ENCODE measurements at places on chromosomes 2 and 18.
A peak's percentile ranks its signal among the peaks of the same experiment; 100 is the strongest.

DNA sequence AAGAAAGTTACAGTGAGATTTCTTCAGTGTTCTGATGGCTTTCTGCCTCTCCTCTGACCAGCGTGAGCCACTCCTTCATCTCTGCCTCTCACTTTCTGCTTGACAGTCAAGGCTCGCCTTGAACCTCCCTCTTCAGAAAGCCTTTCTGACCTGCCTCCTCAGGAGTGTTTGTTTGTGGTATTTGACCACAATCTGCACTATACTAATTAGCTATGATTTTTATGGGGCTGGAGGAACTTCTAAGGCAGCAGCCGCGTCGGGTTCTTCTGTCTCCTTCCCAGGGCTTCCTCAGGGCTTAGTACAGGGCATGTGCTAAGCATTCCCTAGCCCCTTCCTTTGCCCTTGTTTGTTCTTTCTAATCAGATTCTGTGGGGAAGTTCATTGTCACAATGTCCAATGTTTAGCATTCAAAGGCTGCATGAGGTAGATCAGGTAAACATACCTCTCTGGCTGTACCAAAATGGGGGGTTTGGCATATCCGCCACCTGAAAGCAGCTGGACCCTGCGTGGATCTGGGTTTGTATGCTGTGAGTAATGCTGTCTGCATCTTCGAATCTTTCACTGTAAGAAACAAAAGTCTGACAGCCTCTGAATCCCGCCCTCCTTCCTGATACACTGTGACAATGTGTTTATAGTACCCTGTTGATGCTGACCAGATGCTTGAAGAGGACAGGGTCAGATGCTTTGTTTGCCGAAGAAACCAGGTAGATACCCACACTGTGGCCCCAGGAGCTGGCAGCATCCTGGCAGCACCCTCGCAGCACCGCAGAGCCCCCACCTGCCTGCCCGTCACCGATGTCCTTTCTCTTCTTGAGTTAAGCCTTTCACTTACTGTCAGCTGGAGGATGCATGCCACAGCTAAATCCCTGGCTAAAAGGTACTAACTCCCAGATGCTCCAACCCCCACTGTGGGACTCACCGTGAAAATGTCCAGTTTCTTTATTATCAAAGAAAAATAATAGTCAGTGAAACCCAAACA is 260.8 kb upstream of the HDAC4 start:
- DNase-seq = no peak

DNA sequence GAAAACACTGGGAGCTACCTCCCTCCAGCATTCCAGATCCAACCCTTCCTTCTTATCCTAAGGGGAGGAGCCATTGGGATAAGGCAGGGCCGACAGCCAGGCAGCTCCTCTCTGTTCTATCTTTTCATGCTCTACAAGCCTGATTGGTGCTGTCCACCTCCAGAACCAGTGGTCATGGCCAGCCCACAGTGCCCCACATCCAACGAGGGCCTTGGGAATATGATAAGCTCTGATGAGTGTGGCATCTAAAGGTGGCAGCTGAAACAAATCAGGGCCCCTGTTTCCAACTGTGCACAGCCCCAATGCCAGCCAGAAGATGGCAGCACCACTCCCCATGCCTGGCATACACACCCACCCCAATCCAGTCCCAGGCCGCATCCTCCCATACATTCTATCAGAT is 329.3 kb downstream of the C1D start:
- DNase-seq = no peak

GRCh38 chr2:29601872-29602271 is 319.5 kb downstream of the ALK start:
- DNase-seq = no peak

- DNase-seq = no peak
These were observed 74.9 kb downstream of the MTCL1 start for GRCh38 chr18:8780227-8780626.

GRCh38 chr18:60322591-60322990 is 50.0 kb downstream of the MC4R start:
- DNase-seq = no peak

DNA sequence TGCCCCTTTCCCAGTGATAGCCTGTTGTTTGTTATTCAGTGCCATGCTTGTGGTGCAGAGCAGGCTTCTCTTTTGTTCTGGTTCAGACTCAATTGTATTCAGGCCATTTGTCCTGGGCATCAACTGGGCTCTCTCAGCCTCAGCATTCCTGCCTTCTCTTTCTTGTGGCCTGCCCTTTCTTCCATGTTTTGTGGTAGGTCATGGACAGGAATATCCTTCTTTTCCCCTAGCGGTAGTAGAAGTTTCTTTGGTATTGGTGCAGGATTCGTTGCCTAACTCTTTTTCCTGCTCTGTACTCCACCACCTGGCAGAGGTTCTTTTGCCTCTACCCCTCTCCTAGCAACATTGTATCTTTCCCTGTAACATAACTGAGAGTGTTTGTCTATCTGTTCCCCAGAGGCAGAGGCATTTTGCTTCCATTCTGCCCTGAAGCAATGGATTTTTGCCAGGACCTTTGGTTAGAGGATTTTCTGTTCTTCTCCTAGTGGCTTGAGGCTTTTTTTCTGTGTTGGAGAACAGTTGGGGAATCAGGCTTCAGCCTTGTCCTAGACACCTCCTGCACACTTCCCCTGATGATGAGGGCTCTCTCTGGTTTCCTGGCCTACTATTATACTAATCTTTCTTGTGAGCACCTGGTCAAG is 68.5 kb downstream of the NCOA1 start:
- no peak for DNase-seq

GRCh38 chr18:76459687-76460350 is 35.2 kb downstream of the ZNF516 start:
- no peak for DNase-seq

- DNase-seq = no peak
These were observed 15.5 kb downstream of the REG3G start for GRCh38 chr2:79041032-79041448.

- DNase-seq = no peak
These were observed 1110.6 kb upstream of the ACVR2A start for GRCh38 chr2:146734042-146734820.

DNA sequence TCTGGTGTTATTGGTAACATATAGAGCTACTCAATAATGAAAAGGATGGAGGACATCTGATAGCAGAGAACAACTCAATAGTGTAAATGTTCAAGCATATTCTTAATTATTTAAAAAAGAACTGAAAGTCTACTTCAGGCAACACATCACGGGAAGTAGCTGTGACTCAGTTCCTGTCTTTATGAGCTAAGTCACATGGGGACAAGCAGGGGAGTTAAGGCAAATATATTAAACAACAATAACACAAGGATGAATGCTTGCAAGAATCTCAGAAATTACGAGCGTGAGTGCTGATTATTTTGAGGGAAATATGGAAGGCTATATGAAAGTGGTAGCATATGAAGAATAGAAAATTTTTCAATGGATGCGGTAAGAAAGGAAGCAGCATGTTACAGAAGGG is 4.0 kb upstream of the HNMT start:
- no peak for DNase-seq

- no peak for DNase-seq
These were observed 494.9 kb downstream of the NYAP2 start for GRCh38 chr2:225894236-225894980.

- no peak for DNase-seq
These were observed 765 bp upstream of the DIPK1C start for GRCh38 chr18:74457725-74458421.

DNA sequence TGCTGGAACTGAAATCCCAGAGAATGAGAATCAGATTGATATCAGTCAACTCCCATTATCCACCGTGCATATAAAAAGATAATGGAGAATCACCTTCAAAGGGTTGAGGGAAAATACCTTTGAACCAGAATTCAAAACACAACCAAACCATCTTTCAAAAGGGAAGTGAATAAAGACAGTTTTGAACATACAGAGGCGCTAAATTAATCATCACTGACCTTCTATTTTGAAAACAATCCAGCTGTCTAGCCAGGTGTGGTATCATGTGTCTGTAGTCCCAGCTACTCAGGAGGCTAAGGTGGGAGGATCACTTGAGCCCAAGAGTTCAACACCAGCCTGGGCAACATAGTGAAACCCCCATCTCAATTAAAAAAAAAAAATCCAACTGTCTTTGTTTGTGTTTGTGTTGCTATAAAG is 63.6 kb downstream of the TRABD2A start:
- no peak for DNase-seq

- DNase-seq = no peak
These were observed 533.6 kb upstream of the FSHR start for GRCh38 chr2:49687918-49688317.

GRCh38 chr2:109256921-109257320 is 127.9 kb downstream of the SH3RF3 start:
- no peak for DNase-seq

- DNase-seq = no peak
These were observed 11.4 kb downstream of the EIF2AK3 start for GRCh38 chr2:88615822-88616221.

DNA sequence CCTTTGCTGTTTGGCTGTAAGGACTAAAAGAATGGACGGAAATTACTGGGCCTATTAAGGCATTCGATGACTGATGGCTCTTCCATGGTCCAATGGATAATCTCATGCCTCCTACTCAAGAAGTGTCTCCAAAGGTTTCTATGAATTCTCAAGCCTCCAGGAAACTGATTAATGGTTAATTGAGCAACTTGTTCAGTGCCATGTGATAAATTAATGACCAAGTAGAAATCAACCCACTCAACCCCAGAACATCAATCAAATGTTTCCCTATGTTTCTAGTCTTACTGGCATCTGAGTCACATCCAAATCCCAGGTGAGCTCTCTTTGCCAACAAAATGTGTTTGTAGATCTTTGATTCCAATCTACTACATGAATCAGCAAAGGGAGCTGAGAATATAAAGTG is 103.6 kb downstream of the NXPH2 start:
- no peak for DNase-seq

DNA sequence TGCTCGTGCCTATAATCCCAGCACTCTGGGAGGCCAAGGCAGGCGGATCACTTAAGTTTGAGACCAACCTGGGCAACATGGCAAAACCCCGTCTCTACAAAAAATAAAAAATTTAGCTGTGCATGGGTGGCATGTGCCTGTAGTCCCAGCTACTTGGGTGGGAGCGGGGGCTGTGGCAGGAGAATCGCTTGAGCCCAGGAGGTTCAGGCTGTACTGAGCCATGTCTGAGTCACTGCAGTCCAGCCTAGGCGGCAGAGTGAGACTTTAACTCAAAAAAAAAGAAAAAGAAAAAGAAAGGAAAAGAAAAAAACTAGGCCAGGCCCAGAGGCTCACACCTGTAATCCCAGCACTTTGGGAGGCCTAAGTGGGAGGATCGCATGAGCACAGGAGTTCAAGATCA is 30.8 kb downstream of the TWSG1 start:
- DNase-seq = no peak

GRCh38 chr2:144372410-144373080 is 147.4 kb downstream of the ZEB2 start:
- no peak for DNase-seq

- no peak for DNase-seq
These were observed 651 bp upstream of the TXNL1 start for GRCh38 chr18:56639104-56639381.

DNA sequence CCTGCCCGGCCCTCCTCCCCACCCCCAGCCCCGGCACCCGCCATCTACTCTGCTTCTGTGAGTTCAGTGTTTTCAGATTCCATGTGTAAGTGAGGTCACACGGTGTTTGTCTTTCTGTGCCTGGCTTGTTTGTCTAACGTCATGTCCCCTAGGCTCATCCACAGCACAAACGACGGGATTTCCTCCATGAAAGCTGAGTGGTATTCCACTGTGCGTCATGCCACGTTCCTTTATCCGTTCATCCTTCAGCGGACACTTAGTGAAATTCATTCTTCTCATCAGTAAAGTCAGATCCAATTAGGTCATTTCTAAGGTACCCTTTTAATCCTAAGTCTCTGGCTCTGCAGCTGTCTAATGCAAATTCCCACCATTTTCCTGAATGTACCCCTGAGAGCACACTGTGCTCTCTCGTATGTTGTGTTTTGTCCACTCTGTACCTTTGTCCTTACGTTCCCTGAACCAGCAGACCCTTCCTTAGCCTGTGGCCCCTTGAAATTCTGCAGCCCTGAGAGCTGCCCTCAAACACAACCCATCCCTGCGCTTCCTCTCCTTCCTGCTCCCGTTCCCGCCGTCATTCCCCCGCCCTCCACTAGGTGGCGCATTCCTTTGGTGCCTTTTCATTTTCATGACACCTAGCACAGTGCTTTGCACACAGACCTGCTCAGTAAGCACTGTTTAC is 44.1 kb downstream of the TRAPPC12 start:
- peak; percentile 34 for DNase-seq

- no peak for DNase-seq
These were observed 151.7 kb downstream of the ANKRD44 start for GRCh38 chr2:197158591-197159550.

DNA sequence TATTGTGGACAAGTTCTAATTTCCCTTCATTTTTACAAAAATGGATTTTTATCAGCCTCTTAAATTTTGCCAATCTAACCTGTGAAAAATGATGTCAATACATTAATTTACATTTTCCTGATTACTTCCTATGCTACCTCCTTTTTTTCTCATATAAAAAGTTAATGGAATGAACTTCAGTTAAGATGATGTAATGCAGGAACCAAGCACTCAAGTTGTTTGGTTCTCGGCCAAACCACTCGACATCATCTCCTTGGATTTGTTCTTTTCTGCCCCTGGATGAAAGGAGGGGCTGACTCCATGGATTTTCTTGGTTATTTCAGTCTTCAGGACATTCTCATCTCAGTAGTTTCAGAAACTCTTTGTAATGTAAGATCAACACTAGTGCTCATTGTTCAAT is 253.1 kb upstream of the NXPH2 start:
- DNase-seq = no peak

- DNase-seq = no peak
These were observed 233.3 kb downstream of the FHOD3 start for GRCh38 chr18:36530676-36531405.

DNA sequence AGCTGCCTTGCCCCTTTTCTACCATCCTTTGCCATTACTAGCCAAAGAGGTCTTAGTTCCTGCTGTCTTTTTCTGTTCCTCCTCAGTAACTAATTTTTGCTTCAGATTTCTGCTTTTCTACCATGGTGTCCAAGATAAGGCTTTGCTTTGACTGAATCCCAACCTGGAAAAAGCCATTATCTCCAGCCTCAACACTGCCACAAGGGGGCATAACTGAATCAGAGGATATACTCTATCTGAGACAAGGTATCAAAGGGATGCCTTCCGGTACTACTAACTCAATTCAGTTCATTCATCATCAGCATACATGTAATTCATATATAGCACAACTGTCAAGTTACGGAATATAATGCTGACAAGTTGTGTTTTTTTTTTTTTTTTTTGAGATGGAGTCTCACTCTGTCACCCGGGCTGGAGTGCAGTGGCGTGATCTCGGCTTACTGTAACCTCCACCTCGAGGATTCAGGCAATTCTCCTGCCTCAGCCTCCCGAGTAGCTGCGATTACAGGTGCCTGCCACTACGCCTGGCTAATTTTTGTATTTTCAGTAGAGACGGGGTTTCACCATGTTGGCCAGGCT is 11.4 kb downstream of the OSGEPL1 start:
- peak; percentile 1 for DNase-seq

DNA sequence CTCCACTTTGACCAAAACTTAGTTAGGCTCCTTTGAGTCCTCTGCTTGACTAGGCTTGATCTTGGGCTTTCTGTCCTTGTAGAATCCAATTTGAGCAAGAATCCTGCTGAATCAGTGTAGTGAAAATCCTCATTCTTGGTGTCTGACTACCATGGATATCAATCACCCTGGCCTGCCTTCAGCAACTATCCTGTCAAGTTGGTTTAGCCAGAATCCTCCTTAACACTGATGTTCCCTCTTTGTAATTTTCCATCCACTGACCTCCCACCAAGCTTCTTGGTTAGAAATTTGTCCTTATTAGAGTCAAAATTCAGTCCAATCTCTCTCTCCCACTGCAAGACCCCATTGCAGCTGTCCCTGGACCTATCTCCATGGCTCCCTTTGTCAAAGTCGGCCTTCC is 494 bp upstream of the RBM45 start:
- no peak for DNase-seq

- no peak for DNase-seq
These were observed 18.5 kb downstream of the NEURL3 start for GRCh38 chr2:96486696-96487095.

Data from stimulated activated CD8-positive, alpha-beta memory T cell treated with anti-CD3 and anti-CD28 coated beads, Interleukin-15, amount 100 ng/mL, for 4 hours (primary cell).